Mesenteric fat pad (tissue), 1 donor: ENCODE measurements at places on chromosomes 1 and 21. TPM values are rescaled to one million over a fixed set of nuclear protein-coding genes. Genes with fewer than 3 reads are reported as not detected.

- no peak for DNase-seq
These were observed 93.9 kb downstream of the C1orf21 start for GRCh38 chr1:184480736-184481135.

DNA sequence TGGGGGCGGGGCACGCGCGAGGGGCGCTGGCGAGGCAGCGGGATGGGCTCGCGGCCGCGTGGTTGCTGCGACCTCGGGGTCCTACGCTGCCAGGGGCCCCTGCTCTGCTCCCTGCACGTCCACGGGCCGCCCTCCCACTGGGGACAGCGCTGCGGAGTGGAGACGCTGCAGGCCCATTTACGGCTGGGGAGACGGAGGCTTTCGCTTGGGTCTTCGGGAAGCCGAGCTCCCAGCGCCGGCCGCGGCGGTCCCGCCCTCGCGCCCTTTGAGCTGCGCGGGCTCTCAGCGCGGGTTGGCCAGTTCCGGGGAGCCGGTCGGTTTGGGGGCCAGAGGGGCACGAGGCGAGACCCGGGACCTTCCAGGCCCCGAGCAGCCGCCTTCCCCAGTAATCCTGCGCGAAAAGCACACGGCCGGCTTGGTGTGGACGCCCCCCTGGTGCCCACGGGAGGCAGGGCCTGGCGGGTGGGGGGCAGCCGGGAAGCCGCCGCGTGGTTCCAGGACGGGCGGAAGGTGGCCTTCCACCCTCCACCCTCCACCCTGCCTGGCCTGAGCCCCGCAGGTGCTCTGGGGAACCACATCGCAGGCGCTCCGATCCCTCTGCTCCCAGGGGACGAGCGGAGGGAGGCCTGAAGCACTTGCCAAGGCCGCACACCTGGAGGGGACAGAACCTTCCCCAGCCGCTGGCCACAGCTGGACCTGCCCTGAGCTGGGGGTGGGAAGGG, 570 bp upstream of the PEX10 start:
- DNase-seq: no peak

DNA sequence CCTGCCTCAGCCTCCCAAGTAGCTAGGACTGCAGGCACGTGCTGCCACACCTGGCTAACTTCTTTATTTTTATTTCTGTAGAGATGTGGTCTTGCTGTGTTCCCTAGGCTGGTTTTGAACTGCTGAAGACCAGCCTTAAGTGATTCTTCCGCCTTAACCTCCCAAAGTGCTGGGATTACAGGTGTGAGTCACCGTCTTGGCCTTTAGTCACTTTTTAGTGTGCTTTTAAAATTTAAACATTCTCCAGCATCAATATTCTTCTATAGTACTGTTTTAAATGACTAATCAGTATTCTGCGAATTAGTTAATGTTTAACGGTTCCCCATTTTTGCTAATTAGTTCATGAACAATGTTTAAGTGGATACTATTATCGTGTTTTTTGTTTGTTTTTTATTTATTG, 60.6 kb downstream of the DYRK1A start:
- no peak for DNase-seq

GRCh38 chr1:220798338-220798737, 11.6 kb downstream of the MTARC1 start:
- DNase-seq: no peak

DNA sequence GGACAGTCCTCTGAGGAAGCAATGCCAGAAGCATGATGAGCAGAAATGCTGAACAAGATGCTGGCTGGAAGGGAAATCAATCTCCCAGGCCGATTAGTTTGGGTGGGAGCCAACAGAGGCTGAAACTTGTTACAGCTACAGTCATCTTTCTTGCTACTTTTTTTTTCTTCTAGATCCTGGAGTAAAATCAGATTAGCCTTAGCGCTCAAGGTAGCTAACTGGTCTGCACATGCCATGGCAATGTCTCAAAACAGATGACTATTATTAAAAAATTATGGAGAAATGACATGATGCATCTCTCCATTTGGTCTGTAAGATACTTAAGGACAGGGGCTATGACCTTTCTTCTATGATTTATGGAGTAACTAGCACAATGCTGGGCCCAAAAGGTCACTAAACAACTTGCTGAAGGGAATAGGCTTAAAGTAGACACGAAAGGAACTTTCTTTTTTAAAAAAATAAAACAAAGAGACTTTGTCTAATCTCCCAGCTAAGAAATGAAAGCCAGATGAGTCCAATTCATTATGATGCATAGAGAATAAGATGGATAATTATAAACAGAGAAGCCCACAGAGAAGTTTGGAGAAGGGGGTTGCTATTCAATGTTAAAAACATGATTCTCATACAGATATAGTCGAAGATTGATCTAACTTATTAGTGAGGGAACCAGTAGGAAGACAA, 42.5 kb downstream of the UTP25 start:
- no peak for DNase-seq

GRCh38 chr1:61058483-61059245, 23.7 kb upstream of the NFIA start:
- no peak for DNase-seq

GRCh38 chr1:193558491-193559028, 372.1 kb upstream of the B3GALT2 start:
- DNase-seq: no peak

DNA sequence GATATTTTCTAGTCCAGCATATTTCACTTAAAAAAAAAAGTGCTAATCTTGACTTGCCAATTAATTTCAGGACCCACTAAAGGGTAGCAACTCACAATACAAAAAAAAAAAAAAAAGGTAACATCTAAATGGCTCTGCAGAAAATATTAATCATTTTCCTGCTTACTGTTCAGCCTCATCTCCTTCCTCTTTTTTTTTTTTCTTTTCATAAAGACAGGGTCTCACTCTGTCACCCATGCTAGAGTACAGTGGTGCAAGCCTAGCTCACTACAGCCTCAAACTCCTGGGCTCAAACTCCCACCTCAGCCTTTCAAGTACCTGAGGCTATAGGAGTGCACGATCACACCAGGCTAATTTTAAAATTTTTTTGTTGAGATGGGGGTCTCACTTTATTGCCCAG, 30.4 kb downstream of the TTC13 start:
- no peak for DNase-seq

- DNase-seq: no peak
These were observed 60.6 kb downstream of the VPS26C start for GRCh38 chr21:37206496-37206895.

GRCh38 chr1:204455063-204455830, 39.4 kb downstream of the PIK3C2B start:
- no peak for DNase-seq

GRCh38 chr21:31284797-31285397, 59.2 kb downstream of the TIAM1 start:
- no peak for DNase-seq

DNA sequence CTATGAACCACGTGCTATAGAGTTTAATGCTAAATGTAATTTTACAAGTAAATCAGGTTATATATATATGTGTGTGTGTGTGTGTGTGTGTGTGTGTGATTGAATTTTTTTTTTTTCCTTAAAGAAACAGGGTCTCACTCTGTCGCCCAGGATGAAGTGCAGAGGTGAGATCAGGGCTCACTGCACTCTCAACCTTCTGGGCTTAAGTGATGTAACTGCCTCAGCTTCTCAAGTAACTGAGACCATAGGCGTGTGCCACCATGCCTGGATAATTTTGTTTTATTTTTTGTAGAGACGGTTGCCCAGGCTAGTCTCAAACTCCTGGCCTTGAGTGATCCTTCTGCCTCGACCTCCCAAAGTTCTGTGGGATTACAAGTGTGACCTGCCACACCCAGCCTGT, 26.3 kb downstream of the POU2F1 start:
- no peak for DNase-seq

DNA sequence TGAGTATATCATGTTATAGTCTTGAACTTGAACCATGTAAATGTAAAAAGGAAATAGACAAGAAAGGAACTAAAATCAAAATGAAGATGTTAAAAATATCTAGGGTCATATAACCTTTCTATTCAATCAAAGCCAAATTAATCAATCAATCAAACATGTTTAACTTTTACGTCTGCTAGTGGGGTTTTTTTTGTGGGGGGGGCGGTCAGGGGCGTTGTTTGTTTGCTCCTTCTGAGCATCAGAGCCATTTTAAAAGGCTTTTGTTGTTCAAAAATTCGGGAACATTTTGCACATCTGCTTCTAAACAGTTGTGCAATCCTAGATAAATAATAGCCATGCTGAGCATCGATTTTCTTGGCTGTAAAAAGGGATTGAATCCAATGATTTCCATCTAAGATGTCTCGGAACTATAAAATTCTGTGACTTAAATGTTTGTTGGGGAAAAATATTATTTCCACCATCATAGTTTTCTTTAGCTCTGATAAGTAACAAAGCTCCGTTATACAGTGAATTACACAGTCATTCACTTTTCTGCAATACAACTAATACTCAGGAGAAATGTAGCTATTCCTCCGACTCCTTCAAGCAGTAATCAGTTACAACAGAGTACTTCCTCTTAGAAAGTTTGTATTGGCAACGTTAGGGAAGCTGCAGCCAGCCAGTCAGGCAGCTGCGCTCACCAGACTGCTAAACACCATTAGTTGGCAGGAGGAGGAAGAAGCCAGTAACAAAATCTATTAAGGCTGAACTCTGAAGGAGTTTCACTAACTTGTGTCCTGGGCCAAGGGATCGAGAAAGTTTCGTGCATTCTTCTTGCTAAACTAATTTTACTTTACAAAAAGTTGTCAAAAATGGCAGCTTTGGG, 2.2 kb downstream of the SPATA6 start:
- DNase-seq: no peak

DNA sequence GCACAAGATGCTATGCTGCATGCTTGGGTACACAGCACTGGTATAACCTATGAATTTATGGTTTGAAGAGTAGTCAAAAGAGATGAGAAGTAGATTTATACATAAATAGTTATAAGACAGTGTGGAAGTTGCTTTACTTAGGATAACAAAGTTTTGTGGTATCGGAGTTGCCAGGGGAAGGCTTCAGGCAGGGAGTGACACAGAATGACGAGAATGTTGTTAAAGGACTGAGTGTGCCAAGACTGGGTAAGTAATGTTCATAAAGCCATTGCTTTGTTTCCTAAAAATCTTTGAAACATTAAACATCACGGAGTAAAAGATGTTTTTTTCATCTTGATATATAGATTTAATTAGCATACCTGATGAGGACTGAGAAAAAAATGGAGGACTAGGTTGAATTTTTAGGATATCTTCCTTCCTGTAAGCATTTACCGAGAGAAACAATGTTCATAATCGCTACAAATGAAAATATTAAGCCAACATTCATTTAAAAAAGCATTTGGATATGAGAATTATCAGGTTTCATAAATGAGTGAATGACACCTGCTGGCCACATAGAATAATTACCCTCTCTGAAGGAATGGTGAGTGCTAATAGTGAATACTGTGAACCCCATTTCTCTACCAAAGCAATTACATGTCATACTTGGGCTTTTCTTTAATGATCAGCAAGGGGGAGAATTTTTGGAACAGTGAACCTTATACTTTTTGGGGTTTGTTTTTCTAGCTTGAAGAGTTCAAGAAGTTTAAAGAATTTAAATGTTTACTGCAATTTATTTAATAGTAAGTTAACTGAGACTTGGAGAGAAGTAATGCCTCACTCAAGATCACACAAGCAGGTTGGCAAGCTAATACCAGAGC, 28.4 kb downstream of the EXTL2 start:
- DNase-seq: no peak

DNA sequence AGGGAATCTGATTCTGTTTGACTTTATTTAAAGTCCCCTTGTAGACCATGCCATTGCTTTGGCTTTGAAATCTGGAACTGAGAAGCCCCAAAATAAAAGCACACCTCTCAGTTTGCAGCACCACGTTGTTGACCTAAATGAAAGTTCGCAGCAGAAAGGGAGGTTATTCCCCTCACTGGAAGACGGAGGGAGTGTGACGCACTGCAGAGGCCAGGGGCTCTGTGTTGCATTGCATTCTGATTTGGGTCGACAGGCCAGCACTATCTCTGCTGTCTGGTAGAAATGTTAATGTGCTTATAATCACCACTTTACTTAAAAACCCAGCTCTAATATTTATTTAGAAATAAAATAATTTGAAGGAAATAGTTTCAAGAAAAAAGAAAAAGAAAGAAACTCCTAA, 675.2 kb upstream of the NR5A2 start:
- DNase-seq: no peak

The MPZL1 gene
- total RNA-seq: 132 TPM

The SLC44A3 gene
- total RNA-seq: 3.5 TPM

The SYNC gene
- 27.1 TPM for total RNA-seq

The COL16A1 gene
- total RNA-seq: 38.9 TPM

The TCP10L gene
- total RNA-seq: 0.13 TPM

The LAD1 gene
- total RNA-seq: 0.51 TPM

The GJA4 gene
- total RNA-seq: 26.4 TPM

The GPR89B gene
- 8.4 TPM for total RNA-seq

The MYOG gene
- total RNA-seq: not detected

The EDARADD gene
- total RNA-seq: 0.35 TPM

The CCT8 gene
- 116 TPM for total RNA-seq

The KRTAP21-2 gene
- not detected for total RNA-seq

The SLC9C2 gene
- total RNA-seq: 0.16 TPM
